ENCODE measurements at places on chromosomes 13 and 19. TPM values are rescaled to one million over a fixed set of nuclear protein-coding genes. Genes with fewer than 3 reads are reported as not detected.

GRCh38 chr19:17394891-17395415 is 957 bp upstream of the CCDC194 start:
- no peak for DNase-seq

DNA sequence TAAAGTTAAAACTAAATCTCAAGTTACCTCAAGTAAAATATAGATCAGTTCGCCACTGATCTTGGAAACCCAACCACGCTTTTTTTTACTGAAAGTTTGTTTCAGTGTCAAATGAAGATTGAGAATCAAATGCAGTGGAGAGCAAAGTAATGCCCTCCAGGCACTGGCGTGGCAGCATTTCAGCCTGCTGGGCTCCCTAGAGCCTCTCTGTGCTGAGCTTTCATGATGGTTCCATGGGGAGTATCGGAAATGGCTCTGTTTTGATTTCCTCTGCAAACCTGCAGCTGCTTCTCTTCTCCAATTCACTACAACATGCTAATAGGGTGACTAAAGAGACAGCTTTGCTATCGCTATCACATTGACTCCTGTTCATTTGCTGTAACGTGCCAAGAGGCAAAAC is 141.6 kb downstream of the FGF14 start:
- no peak for DNase-seq

DNA sequence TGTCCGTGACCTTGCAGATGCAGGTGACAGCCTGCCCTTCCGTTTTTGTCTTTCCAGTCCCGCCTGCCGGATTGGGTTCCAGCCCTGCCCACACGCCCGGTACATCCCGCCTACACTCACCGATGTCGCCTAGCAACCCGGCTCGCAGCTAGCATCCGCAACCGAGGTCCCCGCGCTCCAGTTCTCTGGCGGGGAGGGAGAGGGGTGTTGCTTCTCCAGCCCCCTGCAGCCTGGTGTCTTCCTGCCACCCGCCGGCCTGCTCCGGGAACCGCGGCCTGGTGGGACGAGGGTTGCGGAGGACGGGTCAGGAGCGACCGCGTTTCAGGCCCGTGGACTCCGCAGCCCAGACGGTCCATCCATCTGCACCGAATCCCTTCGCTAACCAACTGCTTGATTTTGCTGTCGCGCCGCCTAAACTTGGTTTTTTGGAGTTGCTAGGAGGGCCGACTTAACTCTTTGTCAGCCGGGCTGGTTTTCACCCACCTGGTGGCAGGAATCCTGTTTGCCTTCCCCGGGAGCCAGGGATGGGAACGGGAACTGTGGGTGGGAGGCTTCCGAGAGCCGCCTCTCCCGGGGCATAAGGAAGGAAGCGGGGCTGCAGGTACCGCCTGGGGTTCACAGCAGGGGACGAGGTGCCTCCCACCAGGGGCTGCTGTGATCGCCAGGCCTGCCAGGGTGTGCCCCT is 15.4 kb upstream of the MATK start:
- no peak for DNase-seq

DNA sequence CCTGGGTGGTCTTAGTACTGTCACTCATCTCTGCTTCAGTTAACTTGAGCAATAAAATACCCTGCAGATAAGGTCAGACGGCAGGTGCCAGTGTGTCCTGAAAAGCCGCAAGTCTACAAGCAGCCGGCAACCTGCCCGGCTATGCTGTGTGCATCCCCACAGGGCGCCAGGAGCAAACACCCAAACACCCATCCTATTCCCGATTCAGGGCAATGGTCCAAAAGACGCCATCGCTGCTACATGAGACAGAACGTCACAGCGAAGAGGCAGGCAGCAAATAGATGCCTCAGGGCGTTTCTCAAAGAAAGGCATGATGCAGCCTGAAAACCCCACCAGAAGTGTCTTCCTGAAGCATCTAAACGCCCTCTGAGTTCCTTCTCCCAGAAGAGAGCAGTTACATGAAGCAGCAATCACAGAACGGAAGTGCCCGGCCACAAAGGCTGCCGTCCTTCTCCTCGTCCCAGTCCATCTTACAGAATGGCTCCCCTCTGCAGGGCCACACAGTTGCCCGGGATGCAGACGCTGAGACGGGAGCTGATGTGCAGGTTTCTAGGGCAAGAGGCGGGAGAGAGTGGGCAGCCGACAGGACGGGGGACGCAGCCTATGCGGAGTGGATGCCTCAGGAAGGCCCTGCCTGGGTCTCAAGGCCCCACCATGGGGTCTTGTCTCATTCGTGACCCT is 35.1 kb downstream of the RASA3 start:
- DNase-seq = no peak

GRCh38 chr13:59710416-59710815 is 453.3 kb downstream of the DIAPH3 start:
- DNase-seq = no peak

GRCh38 chr19:35251456-35251855 is 2.7 kb downstream of the LSR start:
- no peak for DNase-seq

DNA sequence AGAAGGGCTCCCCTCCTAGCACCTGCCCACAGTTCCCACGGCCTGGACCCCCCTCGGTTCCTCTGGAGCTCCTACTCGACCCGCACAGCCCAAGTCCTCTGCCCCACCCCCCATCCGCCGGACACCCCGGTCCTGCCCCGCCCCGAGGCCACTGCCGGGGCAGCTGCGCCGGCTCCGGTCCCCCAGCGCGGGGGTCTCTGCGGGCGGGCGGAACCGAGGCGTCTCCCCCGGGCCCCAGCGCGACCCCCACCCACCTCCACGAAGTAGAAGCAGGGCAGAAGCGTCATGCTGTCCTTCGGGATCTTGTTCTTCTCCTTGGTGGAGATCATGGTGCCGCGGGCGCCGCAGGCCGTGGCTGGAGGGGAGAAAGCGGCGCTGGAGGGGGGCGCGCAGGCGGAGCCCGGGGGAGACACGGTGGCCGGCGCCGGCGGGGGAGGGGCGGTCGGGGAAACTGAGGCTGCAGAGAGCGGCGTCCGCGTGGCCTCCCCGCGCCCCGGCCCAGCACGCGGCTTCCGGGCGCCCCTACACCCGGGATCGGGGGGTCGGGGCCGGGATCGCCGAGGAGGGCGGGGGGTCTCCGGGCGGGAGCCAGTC is 427 bp downstream of the PLPPR3 start:
- DNase-seq = no peak

- DNase-seq = no peak
Measured at GRCh38 chr13:100883453-100883852, 208.9 kb upstream of the TMTC4 start.

DNA sequence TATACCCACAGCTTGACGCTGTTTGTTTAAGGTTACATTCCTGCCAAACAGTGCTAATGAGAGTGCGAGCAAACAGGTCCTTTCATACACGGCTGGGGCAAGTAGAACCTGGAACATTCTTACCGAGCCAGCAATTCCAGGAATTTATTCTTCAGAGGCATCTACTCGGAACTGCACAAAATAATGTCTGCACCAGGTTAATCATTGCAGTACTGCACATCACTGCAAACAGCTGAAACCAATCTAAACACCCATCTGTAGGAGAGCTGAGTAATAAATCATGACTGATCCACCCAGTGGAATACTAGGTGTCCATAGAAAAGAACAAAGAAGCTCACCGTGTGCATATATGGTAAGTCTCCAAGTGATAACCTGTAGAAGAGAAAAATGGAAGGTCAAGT is 1.2 kb upstream of the ZNF579 start:
- no peak for DNase-seq

DNA sequence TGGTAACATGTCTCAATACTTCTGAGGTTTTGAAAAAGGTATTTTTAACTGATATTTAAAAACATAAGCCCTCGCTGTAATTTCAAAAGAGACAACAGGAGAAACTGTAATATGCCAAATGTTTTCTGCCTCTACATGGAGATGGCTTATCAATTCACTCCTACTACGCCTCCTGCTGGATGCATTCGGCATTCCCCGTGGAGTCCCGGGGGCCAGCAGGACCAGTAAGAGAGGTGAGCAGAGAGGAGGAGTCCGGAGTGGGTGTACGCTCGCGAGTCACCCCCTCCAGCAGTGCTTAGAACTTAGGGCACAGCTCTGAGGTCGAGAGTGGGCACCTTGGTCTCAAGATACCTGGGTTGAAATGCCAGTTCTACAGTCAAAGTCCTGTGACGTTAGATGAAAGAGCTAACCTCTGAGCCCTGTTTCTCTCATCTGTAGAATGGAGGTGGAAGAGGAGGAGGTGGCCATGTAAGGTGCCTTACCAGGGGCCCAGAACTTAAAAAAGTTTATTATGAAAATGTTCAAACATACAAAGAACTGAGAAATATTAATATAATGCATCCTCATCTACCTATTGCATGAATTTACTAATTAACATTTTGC is 110.2 kb downstream of the STK24 start:
- no peak for DNase-seq

DNA sequence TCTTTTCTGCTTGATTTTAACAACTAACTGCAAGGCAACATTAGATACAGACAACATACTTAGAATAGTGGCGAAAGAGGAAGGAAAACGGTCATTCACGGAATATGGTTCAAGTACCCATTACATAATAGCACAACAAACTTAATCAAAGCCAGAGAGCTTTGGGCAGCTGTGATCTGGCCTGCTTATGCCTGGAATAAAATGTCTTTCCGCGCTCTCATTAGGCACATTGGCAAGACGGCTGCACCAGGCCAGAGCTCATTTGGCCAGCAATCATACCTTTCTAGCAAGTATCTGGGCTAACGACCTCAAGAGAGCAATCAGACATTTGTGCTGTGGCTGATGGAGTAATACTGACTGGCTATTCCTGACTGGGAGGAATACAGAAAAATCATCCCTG is 112.8 kb downstream of the NALCN start:
- DNase-seq = no peak

The ZNF134 gene
- 17.6 TPM for polyA plus RNA-seq

The C19orf12 gene
- polyA plus RNA-seq = 26.5 TPM

The SSC5D gene
- 24.4 TPM for polyA plus RNA-seq

The IFNL3 gene
- polyA plus RNA-seq = not detected

The OSCAR gene
- polyA plus RNA-seq = 2.3 TPM

The TNNI3 gene
- polyA plus RNA-seq = not detected

The NFIX gene
- 88.6 TPM for polyA plus RNA-seq

The CATSPERD gene
- polyA plus RNA-seq = not detected
